ENCODE measurements at places on chromosomes 2 and 18.

GRCh38 chr2:216644842-216645635, 11.8 kb downstream of the IGFBP2 start:
- no peak for DNase-seq

GRCh38 chr2:194915485-194915884, 741.5 kb upstream of the SLC39A10 start:
- DNase-seq: no peak

DNA sequence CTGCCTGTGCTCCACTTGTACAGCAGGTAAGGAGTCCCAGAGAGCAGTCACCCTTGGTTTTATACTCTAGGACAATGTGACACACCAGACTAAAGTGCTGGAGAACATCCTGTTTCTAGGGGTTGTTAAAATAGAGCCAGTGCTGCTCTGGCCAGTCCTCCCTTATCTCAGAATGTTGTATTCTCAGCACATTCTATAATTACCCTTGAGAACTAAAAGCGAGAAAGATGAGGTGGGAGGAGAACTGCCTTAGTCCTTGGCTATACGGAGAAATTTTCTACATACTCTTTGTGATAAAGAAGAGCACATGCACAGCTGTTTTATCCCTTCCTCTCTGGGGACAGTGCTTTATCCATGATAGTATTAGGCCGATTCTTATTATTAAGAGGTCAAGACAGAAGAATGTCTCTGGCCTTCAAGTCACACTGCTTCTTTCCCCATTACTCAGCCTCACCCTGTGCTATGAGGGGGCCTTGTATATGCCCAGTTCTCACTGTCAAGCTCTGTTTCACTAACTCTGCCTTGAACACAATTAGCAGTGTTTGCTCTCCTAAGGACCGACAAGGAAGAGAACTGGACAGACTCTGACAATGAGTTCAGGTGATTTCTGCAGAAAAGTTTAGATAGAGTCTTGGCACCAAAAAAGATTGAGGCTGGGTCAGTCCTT, 385.8 kb downstream of the TRIB2 start:
- DNase-seq: no peak

DNA sequence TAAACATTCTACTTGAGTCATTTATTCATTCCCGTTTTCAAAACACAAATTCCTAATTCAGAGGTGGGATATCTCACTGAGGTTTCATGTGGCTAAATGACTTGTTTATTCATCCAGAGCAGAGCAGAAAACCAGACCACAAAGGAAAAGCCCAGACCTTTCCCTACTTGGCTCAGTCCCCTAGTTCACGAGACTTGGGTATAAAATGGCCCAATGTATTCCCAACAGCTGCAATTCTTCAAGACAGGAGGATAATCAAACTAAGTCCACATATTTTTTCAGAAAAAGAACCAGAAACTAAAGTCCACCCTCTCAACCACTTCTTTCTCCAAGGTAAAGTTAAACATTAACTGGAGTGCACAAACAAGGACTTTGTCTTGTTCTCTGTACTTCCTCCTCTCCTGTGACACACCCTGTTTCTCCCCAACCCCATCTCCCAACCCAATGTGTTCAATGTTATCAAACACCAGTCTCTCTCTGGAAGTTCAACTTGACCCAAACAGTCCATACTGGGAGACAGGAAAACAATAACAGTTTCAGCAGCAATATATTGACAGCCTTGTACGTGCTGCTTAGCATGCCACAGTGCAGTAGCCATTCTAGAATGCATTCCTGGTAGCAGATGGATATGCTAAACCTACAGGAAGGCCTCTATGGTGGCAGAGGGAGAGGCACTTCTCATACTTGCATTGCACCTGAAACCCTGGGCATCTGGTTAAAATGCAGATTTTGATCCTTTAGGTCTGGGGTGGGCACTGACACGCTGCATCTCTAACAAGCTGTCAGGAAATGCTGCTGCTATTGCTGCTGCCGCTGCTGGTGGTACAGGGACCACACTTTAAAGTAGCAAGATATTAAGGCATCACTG, 110.7 kb downstream of the INO80D start:
- DNase-seq: no peak

DNA sequence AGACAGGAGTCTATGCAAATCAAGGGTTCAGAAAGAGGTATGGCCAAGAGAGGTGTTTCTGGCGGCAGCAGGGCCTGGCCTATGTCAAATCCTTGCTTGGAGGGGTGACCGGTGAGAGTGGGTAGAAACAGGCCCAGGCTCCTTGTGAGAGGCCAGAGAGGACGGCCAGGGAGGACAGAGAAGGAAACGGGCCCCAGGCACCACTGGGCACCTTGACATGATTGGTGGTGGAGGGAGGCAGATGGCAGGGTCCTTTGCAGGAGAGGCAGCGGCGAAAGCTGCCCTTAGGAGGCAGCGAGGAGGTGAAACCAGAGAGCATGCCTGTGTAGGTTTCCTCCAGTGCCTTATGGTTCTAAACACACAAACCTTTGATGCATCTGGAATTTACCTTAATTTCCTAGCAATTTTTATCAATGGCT, 6.2 kb downstream of the RAMP1 start:
- no peak for DNase-seq

DNA sequence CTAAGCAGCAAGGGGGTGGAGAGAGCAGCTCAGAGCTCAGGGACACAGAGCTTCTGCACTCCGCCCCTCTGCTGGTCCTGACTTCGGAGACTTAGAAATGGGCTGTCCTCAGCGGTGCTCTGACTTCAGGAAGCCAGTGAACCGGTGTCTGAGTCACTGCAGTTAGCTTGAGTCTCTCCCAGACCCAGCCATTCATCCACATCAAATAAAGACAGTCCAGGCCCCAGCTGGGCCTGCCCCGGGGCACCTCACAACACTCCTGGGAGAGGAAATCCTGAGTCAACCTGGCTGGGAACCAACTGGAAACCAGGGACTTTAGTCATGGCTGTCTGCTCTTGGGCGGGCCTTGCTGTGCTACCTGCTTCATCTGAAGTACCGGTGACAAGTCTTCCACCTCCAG, 5.4 kb upstream of the ITGB6 start:
- no peak for DNase-seq

DNA sequence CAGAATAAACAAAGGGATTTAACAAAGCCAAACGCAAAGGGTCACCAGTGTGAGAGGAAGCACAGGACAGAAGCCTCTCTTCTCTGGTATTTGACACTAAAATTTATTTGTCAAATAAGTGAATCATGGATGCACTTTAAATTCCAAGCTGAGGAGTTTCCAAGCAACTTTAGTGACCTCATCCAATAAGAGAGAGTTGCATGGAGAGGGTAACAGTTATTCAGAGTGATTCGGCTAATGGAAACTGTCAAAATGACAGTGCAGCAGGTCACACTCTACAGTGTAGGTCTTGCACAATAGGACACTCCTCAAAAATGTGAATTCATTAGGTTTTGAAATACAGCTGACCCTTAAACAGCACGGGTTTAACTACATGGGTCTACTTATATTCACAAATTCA, 103.9 kb upstream of the ACVR1C start:
- DNase-seq: no peak

DNA sequence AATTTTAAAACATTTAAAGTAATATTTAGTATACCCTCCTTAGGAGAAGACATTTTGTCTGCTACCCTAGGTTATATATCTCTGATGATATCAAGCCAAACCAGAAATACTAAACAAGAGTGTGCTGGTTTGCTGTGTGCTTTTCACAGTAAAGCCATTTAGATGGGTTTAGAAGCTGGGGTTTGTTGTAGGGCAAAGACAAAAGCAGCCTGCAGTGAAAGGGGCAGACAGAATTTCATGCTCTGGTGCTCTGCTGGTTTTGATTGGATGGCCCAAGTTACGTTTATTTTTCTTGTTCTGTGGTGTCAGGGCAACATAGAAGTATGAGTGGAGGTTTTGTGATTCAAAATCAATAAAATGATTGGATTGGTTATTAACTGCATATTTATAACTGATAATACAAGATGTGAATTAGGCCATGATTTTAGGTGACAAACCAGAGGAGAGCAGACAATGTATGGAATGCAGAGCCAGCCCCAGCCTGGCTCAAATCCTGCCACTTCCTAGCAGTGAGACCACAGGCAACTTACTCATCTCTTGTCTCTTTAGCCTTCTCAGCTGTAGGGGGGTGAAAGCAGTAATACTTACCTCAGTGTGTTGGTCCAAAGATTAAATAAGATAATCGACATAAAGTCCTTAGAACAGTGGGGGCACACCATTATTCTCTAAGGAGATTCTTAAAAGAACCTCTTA, 30.9 kb upstream of the IER3IP1 start:
- no peak for DNase-seq

GRCh38 chr2:26725521-26725820, 32.9 kb downstream of the KCNK3 start:
- DNase-seq: no peak
